ENCODE measurements at places on chromosomes 13 and 19.

DNA sequence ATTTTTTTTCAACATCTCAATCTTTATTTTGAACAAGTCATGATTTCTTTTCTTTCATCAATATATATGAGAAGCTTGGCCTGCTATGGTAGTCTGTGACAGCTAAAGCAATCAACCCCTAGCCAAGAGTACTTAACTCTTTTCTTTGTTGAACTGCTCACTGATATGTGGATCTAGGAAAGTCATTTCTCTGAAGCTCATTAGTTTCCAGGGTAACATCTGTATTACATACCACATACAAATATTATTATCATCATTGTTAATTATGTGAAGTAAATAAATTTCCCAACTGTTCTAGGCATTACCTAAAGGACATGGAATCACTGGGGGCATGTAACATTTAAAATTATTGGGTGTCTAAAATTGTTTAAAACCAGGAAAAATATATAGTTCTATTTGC lies 267.3 kb downstream of the DCT start:
- DNase-seq, result no peak

DNA sequence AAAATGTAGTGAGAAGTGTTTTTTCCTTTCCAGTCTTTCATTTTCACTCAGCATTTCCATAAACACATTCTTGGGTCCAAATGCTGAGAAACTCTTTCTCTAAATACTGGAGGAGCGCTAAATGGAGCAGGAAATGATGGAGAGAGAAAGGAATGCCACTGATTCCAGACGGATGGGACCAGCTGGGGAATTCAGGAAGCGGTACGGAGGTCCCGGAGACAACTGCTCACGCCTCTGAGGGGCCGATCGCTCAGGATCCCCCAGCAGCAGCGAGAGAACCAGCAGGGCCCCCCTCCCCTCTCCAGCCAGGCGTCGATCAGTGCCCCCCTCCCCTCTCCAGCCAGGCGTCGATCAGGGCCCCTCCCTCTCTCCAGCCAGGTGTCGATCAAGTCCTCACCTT lies 13.2 kb downstream of the RASA3 start:
- no peak for DNase-seq

DNA sequence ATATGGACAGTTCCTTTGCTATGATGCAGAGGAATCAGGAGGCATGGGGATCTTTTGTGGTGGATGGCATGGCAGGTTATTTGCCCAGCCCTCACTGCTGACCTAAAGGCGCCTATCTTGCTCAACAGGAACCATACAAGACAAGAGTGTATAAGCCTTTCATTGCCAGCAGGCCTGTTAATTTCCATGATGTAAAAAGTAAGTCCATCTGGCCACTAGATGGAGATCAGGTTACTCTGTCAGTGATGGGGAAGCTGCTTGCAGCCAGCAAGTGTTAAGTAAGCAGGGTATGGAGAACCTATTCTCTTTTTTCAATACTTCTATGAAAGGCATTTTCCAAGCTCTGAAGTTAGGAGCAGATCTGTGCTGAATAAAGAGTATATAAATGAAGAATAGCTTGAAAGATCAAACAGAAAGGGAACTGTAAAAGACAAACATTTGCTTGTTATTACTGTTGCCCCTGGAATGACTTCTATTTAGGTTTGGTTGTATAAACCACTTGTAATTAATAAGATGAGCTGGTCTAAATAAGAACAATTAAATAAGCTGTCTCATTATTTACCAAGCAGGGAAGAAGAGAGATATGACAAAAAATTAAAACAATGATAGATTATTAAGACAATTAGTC lies 210.9 kb downstream of the RGCC start:
- DNase-seq, result no peak

GRCh38 chr13:99652141-99652540 lies 150.9 kb downstream of the TM9SF2 start:
- no peak for DNase-seq

GRCh38 chr13:34722922-34723321 lies 219.1 kb upstream of the NBEA start:
- DNase-seq, result no peak

DNA sequence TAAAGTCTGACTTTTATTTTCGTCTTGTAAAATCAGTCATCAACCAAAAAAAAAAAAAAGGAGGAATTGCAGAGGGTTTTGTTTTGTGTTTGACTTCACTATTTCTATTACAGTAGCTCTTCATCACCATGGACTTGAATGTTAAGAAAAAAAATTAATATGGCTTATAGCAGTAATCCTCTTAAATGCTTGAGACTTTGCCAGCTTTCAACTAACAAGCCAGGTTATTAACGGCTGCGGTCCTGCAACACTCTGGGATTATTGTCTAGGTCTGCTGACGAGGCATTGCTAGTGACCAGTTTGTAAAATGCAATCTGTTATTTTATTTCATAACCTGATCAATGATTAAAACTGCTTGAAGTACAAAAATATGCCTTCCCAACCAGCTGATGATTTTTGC lies 647.2 kb upstream of the KLHL1 start:
- DNase-seq, result no peak

DNA sequence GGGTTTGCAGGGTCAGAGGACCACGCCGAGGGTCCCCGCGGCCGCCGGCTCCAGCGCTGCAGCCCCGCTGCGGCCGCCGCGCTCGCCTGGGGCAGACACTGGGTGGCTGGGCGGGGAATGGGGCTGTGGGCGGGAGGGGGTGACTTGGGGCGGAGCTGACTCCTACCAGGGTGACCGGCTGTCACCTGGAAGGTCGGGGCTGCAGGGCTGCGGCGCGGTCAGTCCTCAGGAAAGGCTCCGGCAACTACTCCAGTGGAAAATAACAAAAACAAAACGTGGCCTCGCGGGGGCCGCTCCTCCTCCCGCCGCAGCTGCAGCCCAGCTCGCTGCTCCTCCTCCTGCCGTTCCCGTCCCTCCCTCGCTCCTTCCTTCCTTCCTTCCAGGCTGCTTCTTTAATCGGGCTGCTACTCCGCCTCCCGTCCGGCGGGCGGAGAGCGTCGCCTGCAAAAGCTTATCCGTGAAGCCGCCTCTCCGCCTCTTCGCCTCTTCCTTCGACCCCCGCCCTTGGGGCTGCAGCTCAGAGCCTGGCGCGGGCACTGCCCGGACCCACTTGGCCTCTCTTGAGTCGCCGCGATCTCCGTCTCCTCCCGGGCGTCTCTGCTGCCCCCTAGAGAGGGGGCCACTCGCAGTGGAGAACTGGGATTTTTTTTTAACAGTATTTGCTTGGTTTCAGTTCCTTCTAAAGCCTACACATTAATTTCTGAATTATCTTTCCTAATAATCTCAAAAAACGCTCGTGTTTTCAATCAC lies at the start of gene TBC1D4:
Gene TBC1D4, minus strand, starts transcription at position 100 of the 750 bp plus-strand sequence. CDS start 402 bp downstream, outside the sequence.
- no peak for DNase-seq

- no peak for DNase-seq
Observed at GRCh38 chr19:18611327-18612050, 1.2 kb upstream of the TMEM59L start.

GRCh38 chr19:54172471-54173358 lies at the start of gene TMC4:
Gene TMC4 (minus strand): TSS chr19:54173160. CDS start chr19:54173117, 43 bp downstream.
- no peak for DNase-seq

- no peak for DNase-seq
Observed at GRCh38 chr13:59144700-59145099, 1019.0 kb downstream of the DIAPH3 start.

DNA sequence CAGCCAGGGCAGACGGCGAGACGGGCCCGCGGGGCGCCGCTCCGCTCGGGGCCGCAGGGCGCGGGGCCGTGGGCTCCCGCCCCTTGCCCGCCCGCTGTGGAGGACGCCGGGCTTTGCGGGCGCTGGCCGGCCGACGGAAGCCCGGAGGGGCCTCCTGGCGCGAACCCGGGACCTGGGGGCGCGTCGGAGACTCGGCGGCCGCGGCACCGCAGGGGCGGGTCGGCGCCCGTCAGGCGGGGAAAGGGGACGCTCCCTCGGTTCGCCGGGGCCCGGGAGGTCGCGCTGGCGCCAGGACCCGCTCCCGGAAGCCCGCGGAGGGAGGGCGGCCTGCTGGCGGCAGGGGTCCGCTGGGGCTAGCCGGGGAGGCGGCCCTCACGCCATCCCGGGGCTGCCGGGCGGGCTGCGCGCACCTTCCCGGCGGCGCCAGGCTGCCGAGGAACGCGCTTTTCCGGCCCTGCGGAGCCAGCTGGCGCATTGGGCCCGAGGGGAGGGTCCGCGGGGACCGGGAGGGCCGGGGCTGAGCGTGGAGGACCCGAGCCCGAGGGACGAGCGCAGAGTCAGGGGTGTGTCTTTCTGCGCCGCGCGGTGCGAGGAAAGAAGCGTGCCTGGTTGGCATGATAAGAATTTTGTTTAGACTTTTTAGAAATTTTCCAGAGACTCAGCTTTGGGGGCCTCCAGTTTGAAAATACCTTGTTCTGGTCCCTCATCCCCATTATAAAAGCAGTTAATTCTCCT lies 511 bp downstream of the GARRE1 start:
- DNase-seq, result no peak

- no peak for DNase-seq
Observed at GRCh38 chr13:20420938-20421337, 104.7 kb downstream of the CRYL1 start.

DNA sequence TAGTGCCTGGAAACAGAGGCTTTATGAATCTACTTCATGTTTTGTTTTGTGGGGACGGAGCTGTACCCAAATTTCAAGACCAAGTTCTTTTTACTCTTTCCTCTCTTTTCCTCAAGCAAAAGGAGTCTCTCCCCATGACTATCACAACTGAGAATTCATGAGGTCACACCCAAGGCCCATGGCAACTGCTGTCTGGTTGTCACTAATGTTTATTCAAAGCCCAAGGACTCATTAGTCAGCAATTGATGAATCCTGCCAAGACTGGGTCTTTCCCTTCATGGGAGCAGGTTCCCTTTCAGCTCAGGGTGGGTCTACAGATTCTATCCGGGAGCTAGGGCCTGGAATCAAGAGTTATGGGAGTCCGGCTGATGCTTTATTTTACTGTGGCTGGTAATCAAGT lies 441.5 kb upstream of the PCDH20 start:
- no peak for DNase-seq
